ENCODE measurements at places on chromosomes 1 and 21.

DNA sequence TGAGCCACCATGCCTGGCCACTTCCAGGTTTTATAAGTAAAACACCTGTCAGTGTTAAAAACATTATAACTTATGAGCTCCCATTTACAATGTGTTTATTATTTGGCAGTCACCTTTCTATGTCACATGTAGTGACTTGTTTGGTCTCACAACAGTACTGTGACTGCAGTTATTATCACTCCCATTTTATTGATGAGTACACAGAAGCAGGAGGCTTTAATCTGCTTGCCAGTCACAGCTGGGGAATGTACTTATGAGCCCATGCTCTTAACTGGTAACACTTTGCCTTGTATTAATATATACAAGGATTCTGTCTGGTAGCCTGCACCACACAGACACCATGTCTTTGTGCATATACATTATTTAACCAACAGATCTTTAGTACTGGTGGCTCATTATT, 31.1 kb upstream of the BACH1 start:
- no peak overlapping the region for H3K27ac ChIP-seq
- no peak for DNase-seq
- no peaks in the 10 kb centered on the region for H3K27me3 ChIP-seq

GRCh38 chr1:30732277-30732996, 9.1 kb upstream of the MATN1 start:
- peaks cover 8% of the 10 kb centered on the region for H3K36me3 ChIP-seq
- H3K27me3 ChIP-seq: no peaks in the 10 kb centered on the region
- no peaks in the 10 kb centered on the region for H3K4me1 ChIP-seq
- no peak overlapping the region for H3K4me3 ChIP-seq

DNA sequence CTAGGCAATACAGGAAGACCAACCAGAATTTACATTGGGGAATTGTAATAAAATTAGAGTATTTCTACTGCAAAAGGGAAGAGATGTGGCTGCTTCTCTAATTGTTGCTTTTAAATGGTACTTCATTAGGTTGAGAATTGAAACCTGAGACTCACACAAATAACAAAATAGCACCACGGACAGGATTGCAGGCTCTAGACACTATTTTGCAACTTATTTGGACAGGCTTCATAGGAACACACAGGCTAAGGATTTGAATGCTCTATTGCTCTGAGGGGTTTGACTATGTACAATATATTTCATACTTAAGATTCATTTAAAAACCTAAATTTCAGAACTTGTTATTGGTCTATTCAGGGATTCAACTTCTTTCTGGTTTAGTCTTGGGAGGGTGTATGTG, 79.6 kb downstream of the ATP1B1 start:
- H3K4me1 ChIP-seq: no peaks in the 10 kb centered on the region
- H3K27me3 ChIP-seq: no peaks in the 10 kb centered on the region
- H3K36me3 ChIP-seq: no peaks in the 10 kb centered on the region
- no peak for DNase-seq
- H3K27ac ChIP-seq: no peak overlapping the region

DNA sequence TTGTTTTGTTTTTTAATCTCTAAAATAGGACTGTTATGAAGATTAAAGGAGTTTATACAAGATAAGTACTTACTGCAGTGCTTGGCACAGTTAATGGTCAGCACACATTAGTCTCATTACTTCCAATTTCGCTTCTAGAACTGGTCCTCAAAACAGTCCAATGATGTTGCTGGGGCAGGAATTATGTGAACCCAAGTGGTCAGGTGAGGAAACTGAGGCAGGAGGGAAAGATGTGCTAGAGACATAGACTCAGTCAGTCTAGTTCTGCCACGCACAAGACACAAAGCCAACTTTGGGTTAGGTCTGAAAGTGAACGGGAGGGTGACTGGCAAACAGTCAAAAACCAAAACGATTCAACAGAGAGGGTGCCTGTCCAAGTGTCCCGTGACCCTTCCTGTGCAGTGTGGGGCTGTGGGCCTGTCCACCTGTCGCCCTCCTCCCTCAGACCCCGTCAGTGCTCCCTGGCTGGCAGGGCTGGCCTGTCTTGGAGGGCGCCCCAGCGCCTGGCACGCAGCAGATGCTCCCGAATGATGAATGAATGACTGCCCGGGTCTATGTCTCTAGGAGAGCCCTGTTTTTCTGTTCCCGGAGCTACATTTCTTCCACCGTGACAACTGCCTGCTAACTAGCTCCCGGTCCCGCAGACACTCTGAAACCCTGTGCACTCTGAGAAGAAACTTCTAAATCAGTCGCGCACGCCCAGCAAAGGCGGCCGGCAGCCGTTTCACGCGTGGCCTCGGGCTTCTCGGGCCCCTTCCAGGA, 2.4 kb downstream of the LRP8 start:
- no peak for DNase-seq
- peaks cover 41% of the 10 kb centered on the region for H3K4me1 ChIP-seq
- peaks cover 54% of the 10 kb centered on the region for H3K36me3 ChIP-seq
- H3K4me3 ChIP-seq: peak overlapping the region; percentile 46
- H3K27me3 ChIP-seq: no peaks in the 10 kb centered on the region
- peak overlapping the region; percentile 86 for H3K27ac ChIP-seq

GRCh38 chr21:44916965-44917364, 3.7 kb downstream of the ITGB2 start:
- H3K27me3 ChIP-seq: no peaks in the 10 kb centered on the region
- H3K4me1 ChIP-seq: peaks cover 78% of the 10 kb centered on the region
- H3K4me3 ChIP-seq: no peak overlapping the region
- no peak for DNase-seq
- H3K36me3 ChIP-seq: peaks cover 23% of the 10 kb centered on the region

GRCh38 chr1:30325999-30326398, 397.4 kb downstream of the MATN1 start:
- H3K4me1 ChIP-seq: no peaks in the 10 kb centered on the region
- no peak for DNase-seq
- H3K27ac ChIP-seq: no peak overlapping the region
- no peaks in the 10 kb centered on the region for H3K36me3 ChIP-seq

- no peaks in the 10 kb centered on the region for H3K36me3 ChIP-seq
- no peaks in the 10 kb centered on the region for H3K27me3 ChIP-seq
- no peaks in the 10 kb centered on the region for H3K4me1 ChIP-seq
- DNase-seq: no peak
- H3K4me3 ChIP-seq: no peak overlapping the region
These were observed 43.9 kb upstream of the SAMD13 start for GRCh38 chr1:84257617-84258016.

DNA sequence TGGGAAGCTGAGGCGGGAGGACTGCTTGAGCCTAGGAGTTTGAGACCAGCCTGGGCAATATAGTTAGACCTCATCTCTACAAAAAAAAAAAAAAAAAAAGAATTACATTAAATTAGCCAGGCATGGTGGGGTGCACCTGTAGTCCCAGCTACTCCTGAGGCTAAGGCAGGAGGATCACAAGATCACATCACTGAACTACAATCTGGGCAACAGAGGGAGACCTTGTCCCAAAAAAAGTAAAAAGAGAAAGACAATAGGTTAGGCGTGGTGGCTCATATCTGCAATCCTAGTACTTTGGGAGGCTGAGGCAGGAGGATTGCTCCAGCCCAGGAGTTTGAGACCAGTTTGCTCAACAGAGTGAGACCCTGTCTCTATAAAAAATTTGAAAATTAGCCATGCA, 130.3 kb downstream of the TIAM1 start:
- DNase-seq: no peak
- H3K4me1 ChIP-seq: no peaks in the 10 kb centered on the region
- no peak overlapping the region for H3K27ac ChIP-seq
- peaks cover 3% of the 10 kb centered on the region for H3K36me3 ChIP-seq

GRCh38 chr21:32306021-32306780, 7.5 kb downstream of the MRAP start:
- no peak overlapping the region for H3K27ac ChIP-seq
- H3K27me3 ChIP-seq: no peaks in the 10 kb centered on the region
- H3K36me3 ChIP-seq: peaks cover 12% of the 10 kb centered on the region
- H3K4me3 ChIP-seq: no peak overlapping the region
- H3K4me1 ChIP-seq: no peaks in the 10 kb centered on the region

- no peaks in the 10 kb centered on the region for H3K36me3 ChIP-seq
- no peak overlapping the region for H3K27ac ChIP-seq
- no peak for DNase-seq
These were observed 3.6 kb downstream of the PRDM16 start for GRCh38 chr1:3072391-3073185.

DNA sequence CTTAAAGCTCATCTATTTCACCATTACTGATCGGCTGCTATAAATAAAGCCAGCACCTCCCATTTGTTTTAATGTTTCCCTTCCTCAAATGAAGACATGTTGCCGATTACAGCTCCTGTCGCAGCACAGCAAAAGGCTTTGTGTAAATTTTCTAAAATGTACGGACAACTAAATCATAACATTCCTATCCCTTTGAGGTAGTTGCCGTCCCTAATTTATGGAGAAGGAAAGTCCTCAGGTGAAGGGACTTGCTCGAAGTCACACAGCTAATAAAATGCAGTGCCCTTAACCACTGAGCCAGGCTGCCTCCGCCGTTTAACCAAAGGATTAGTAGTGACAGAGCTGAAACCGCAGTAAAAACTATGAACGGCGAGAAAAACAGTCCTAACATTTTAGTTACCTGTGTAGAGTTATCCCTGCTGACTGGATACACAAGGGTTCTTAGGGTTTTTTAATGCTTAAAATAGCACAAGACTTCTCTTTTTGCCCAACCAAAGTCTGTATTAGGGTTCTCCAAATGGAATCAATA, 871 bp downstream of the PINK1 start:
- H3K4me3 ChIP-seq: peak overlapping the region; percentile 95
- H3K27me3 ChIP-seq: no peaks in the 10 kb centered on the region
- H3K27ac ChIP-seq: peak overlapping the region; percentile 58
- DNase-seq: peak; percentile 48
- peaks cover 20% of the 10 kb centered on the region for H3K4me1 ChIP-seq

GRCh38 chr21:25244735-25245134, 362.5 kb downstream of the MRPL39 start:
- H3K27ac ChIP-seq: no peak overlapping the region
- H3K27me3 ChIP-seq: no peaks in the 10 kb centered on the region
- H3K36me3 ChIP-seq: no peaks in the 10 kb centered on the region
- no peaks in the 10 kb centered on the region for H3K4me1 ChIP-seq
- no peak overlapping the region for H3K4me3 ChIP-seq

GRCh38 chr1:153292185-153292584, 20.6 kb downstream of the PGLYRP3 start:
- no peaks in the 10 kb centered on the region for H3K4me1 ChIP-seq
- H3K27me3 ChIP-seq: peaks cover 5% of the 10 kb centered on the region
- no peak overlapping the region for H3K27ac ChIP-seq
- no peaks in the 10 kb centered on the region for H3K36me3 ChIP-seq
